Stimulated activated CD4-positive, alpha-beta T cell treated with anti-CD3 and anti-CD28 coated beads, Interleukin-2, amount 100 ng/mL, for 48 hours (primary cell): ENCODE measurements at places on chromosomes 4 and X.

DNA sequence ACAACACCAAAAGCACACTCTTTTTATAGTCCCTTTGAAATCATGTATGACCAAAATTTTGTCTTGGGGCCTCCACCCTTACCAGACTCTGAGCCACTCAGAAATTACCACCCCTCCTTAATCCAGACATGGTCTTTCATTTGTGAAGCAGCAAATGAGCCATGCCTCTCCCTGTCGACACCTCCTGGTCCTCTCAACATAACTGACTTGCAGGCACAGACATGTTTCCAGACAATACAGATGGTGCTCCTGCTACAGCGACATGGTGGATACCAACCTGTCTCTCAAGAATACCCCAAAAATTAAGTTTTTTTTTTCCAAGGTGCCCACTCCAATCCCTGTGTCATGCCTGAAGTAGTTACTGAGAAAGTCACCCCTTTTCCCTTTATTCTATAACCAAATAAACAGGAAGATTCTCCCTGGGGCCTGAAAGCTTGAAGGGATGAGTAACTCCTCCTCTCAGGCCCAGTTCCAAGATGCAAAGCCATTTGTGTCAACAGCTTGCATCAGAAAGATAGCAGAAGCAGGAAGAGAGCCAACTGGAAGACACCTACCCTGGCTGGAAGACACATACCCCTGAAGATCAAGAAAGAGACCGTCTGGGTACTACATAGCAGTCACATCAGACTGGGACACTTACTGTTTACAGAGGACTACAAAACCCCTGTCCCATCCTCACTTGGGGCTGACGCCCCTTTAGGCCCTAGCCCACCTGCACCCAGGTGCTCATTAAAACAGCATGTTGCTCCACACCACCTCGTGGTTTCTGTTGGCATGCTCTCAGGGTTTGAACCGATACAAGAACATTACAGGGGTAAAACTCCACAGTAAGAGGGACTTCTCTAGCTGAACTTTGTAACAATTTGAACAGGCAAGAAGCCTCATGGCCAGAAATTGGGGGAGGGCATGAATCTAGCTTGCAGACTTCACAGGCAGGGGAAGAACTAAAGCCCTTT, 5.5 kb upstream of the UGT2B17 start:
- no peak for DNase-seq

GRCh38 chr4:78788007-78788889, 12.1 kb downstream of the BMP2K start:
- DNase-seq: no peak

DNA sequence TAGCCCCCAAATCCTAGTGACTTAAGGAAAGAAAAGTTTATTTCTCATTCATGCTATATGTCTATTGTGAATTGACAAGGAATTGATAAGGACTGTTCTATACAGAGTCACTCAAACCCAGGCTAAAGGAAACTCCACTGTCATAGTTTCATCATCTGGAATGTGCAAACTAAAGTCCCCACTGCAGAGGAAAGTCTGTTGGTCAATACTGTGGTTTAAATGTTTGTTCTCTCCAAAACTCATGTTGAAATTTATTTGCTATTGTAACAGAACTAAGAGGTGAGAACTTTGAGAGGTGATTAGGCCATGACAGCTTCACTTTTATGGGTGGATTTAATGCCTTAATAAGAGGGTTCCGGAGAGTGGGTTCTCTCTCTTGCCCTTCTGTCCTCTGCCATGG, 149.6 kb downstream of the COX18 start:
- DNase-seq: no peak

DNA sequence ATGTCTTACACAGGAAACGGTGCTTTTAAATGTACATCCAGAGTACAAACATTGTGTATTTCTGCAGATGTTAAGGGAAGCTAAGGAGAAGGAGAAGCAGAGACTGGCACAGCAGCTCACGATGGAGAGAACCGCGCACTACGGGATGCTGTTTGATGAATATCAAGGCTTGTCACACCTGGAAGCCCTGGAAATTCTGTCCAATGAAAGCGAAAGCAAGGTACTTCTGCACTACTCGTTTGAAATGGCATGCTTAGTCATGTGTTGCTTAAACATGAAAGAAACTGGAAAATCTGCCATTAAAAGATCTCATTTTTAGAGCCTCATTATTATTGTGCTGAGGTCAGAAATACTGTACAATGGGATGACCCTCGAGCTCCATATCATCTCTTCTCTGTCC, 47.2 kb downstream of the FAM114A1 start:
- DNase-seq: no peak

GRCh38 chr4:1400831-1401408, 5.3 kb downstream of the NKX1-1 start:
- DNase-seq: no peak

DNA sequence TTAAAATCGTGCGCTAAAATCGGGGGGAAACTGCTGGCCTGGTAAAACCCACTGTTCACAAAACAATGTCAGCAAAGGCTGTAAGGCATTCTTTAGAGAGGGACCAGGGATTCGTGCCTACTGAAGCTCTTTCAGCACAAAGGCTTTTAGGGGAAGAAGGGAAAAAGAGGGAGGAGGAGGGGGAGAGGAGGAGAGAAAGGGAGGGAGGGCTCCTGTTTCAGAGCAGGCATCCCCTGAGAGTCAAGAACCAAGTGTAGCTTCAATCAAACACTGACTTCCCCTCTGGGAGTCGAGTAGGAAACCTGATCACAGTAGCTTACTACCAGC, 9.5 kb downstream of the BCOR start:
- DNase-seq: no peak

GRCh38 chr4:168751263-168752225, 254.7 kb downstream of the PALLD start:
- DNase-seq: no peak

- no peak for DNase-seq
Measured at GRCh38 chr4:11904117-11904535, 475.4 kb upstream of the HS3ST1 start.

GRCh38 chr4:42995343-42995944, 102.9 kb downstream of the GRXCR1 start:
- DNase-seq: no peak

DNA sequence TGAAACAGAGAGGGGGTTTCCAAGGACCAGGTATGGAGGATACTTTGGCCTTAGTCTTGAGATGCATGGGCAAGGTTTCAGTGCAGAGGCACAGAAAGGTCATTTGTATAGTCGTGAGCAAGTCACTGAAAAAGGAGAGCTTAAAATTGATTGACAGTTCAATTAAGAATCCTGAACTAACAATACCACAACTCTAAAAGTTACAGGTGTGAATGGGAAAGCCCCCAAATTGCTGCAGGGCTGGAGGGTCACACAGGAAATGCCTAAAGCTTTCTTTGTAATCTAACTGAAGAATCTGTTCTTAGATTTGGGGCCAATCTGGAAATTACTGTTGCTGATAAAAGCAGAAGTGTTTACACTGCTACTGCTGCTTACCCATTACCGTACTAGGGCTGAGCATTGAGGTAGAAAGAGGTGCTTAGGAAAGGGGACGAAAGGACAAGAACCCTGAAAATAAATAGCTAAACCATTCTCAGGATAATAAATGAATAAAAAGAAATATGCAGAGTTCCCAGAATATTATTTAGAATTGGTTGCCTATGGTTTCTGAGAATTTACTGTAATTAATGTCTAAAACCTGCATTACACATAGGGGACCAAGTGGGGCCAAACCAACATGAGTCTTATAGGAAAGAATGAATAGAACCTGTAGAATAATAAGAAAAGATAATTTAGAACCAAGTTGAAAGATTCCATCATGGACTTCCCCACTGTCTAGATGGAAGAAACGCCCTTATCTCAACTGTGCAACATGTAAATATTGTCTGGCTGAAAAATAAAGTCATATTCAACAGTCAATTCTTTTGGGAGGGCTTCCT, 91.9 kb upstream of the PPP1R2C start:
- no peak for DNase-seq
